ENCODE measurements at places on chromosomes 2 and 18.

DNA sequence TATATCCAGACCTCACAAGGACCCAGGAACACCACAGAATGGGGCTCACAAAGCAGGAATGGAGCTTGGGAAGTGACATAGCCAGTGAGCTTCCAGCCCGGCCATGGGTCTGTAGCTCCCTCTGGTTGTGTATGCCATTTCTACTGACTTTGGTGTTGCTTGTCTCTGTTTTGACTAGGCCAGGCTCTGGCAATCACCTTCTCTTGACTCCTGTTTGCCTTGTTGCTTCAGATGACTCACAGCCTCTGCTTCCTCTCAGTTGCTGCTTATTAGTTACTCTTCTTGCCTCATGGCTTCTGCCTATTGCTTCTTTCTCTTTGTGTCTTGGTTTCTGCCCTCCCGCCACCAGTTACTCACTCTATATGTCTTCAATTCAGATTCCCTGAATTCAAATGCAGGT, 15.8 kb upstream of the IER3IP1 start:
- ATAC-seq: no peak

GRCh38 chr2:85119900-85120299, 13.3 kb upstream of the TCF7L1 start:
- ATAC-seq: no peak

GRCh38 chr2:100704156-100704555, 115.8 kb upstream of the NPAS2 start:
- ATAC-seq: no peak

DNA sequence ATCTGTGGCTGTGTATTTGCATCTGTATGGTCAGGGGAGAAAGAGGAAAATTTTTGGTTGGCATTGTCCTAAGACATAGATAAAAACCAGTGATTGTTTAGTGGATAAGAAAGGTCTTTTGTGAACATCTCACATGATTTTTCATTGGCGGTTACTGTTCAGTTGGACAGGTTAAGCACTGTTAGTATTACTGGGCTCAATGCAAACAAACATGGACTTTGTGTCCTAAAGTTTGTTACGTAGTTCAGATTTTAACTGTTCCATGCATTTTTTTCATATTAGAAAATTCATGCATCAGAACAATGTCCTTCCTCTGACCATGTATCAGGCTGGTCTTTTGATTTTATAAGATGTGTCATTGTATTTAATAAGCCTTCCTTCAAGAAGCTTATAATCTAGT, 368.0 kb downstream of the MEIS1 start:
- no peak for ATAC-seq

- ATAC-seq: no peak
Measured at GRCh38 chr2:95158441-95158840, 1.2 kb downstream of the ZNF514 start.

DNA sequence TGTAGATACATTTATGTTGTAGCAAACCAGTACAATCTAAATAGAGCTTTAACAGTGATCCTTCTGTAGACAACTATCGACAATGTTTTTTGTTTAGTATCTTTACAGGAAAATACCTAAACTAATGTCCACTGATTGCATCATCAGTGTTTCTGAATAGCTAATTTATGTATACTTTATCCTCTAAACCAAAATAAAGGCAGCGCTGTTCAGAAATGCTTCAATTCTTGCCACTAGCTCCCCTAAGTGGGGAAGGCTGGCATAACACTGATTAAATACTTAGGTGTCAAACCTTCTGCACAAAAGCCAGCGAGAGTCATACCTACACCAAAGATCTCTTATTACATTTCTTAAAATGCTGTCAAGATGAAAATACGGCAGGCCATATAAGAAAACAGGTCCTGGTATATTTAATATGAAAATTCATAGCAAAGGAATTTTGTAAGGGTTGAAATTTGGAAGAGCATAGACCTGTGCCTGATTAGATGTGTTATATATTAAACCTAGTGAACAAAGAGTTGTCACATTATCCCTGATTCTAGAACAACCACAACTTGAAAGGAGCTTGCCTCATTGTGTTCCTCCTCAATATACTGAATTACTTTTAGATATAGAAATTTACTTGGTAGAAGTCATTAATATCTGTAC, 1693.4 kb upstream of the SLC39A10 start:
- peak; percentile 85 for ATAC-seq

- no peak for ATAC-seq
Measured at GRCh38 chr18:21362831-21363230, 120.8 kb downstream of the GREB1L start.

DNA sequence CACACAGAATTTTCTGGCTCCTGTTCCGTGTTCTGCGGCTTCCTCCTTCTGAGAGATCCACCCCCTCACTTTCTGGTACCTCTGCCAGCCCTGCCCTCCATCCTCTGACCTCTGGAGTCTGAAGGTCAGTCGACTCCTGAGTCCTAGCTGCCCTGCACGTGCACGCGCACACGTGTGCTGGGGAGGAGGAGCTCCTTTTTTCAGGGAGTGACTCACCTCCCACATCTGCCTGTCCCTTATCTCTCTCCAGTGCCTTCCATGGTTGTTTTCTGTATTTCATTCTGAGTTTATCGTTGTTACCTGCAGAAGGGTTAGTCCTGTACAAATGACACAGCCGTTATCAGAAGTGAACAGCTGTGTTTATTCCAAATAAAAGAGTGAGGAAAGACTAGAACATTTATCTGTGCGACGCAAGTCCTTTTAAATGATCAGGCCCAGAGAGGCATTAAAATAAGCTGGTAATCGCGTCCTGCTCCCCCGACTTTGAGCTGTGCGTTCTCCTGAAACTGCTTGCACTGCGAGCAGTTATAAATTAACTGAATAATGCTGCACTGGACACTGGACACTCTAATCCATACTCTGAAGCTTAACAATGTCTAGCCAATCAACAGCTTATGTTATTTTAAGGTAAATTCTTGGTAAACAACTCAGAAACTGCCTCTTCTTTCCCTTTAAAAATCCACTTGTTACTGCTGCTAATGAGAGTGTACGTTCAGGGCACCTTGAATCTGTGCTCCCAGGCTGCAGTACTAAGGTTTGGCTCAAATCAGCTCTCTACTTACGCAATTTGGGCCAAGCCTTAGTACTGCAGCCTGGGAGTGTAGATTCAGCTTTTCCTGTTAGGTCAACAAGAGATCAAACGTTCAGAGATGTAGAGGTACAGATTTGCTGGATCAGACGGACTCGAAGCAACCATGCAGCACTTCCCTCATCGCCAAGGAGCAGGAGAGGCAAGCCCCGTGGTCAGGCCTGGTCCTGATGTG, 72.5 kb downstream of the GALR1 start:
- ATAC-seq: no peak

DNA sequence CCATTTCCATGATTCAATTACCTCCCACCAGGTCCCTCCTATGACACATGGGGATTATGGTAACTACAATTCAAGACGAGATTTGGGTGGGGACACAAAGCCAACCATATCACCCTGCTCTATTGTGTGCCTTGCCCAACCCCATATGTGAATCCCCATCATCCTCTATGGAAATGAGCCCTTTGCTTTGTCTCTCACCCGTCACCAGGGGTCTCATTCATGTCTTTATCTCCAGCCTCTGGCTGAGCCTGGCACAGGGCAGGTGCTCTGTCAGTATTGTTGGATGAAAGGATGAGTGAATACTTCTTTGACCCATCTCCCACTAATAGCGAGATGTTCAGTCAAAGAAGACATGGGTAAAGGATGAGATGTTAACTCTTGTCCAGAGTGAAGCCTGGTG, 116.6 kb upstream of the LGALSL start:
- no peak for ATAC-seq

DNA sequence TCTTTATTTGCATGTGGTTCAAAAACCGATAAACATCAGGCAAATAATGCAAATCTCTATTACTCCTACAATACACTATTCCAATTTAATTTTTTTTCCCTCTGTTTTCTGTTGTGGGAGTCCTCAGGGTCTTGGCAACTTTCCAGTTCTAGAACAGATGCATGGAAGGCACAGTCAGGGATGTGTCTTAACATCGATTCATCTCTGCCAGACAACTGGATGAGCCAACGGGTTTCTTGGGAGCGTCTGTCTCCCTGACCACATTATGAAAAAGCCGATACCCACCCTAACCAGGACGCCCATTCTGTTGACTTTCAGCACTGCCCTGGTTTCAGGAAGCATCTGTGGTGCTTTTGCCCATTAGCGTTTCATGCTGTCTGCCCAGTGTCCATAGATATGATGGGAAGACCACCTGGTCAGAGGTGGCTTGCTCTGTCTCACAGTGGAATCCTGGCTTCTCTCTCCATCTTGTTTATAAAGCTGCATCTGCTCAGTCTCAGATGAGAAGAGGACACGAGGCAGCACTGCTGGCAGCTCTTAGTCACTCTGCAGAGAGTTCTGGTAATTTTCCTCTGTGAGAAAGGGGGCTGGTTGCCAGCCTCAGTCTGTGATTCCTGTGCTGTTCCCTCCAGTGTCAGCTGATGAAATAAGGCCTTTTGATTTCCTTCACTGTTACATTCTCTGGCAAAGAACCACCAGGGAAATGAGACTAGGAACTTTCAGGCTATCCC, 57.9 kb upstream of the KCNE4 start:
- peak; percentile 95 for ATAC-seq

GRCh38 chr18:67216846-67217245, 299.7 kb downstream of the DSEL start:
- peak; percentile 54 for ATAC-seq

DNA sequence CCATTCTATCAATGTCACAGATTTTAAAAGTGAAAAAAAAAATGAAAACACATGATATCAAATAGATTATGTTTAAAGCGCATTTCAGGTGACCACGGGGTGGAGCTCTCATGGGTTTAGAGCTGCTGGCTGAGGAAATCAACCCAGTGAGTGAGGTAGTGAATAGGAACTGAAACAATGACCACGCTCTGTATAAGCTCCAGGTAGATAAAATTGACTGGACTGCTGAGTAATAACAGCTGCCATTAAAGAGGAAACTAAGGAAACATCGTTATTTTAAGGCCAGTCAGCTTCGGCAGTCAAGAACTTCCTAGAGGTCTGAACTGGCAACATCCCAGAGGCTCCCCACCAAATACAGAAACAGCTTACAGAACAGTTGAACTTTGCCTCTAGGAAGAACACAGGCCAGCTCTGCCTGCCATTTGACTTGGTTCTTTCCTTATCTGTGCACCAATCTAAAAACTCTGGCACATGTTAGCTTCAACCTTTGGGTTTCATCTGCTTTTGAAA, 185.9 kb downstream of the PDE1A start:
- peak; percentile 65 for ATAC-seq

DNA sequence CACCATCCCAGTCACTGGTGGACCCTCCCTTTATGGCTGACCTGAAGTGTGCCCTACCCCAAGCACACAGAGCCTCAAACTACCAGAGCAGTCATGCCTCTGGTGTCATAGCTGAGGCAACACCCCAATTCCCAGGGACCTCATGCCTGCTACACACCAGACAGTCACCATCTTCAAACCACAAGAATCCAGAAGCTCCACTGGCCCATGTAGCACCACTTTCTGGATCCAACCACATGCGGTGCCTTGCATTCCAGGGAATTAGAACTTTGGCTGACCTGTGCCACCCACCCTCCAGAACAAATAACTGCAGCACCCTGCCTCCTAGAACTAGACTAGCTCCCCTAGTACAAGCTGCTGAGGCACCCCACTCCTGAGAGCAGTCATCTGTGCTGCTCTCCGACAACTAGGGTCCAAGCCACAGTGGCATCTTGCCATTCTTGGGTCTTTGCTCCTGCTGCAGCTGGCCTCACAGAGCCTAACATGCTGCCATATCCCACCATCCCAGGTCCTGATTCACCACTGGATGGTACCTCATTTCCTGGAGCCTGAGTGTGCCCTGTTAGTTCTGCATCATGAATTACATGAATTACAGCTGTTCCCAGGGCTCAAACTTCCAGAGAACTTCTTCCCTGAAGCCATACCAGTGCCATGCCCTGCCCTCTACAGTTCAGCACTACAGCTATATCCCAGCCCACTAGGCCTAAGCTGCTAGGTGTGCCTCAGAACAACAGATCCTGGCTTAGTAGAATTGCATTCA, 243.8 kb upstream of the CHST9 start:
- ATAC-seq: no peak

GRCh38 chr2:23285091-23285800, 99.7 kb upstream of the KLHL29 start:
- no peak for ATAC-seq

DNA sequence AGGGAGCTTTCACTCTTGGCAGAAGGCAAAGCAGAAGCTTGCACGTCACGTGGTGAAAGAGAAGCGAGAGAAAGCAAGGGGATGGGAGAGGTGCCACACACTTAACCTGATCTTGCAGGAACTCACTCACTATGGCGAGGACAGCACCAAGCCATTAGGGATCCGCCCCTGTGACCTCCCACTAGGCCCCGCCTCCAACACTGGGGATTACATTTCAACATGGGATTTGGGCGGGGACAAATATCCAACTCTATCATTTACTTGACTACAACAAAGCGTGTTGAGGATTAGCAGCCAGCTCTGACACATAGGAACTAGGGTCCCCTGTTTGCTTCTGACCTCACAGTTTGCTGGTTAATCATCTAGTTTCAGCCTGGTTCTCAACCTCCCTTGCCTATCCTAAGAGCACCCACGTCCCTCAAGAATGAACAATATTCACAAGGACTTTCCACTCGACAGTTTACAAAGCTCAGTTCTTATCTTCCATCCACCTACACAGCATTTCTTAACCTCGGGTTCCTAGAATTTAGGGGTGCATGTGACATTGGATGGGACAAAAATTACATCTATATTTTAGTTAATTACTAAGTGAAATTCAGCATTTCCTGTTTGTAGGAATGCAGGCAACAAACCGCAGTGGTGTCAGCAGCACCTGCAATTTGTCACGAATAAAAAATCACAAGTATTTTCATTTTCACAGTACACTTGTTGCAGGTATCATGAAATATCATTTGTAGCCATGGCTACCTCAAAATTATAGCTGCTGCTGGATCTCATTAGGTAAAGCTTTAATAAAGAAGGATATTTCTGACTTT, 36.0 kb downstream of the LBH start:
- ATAC-seq: no peak

Data from SK-N-SH treated with all-trans-retinoic acid at 6 μM for 48 hours (cell line).